NCI-H1694 treated with DMSO at 0.1 percent for 48 hours (cell line): ENCODE measurements at places on chromosomes 5 and 9.

DNA sequence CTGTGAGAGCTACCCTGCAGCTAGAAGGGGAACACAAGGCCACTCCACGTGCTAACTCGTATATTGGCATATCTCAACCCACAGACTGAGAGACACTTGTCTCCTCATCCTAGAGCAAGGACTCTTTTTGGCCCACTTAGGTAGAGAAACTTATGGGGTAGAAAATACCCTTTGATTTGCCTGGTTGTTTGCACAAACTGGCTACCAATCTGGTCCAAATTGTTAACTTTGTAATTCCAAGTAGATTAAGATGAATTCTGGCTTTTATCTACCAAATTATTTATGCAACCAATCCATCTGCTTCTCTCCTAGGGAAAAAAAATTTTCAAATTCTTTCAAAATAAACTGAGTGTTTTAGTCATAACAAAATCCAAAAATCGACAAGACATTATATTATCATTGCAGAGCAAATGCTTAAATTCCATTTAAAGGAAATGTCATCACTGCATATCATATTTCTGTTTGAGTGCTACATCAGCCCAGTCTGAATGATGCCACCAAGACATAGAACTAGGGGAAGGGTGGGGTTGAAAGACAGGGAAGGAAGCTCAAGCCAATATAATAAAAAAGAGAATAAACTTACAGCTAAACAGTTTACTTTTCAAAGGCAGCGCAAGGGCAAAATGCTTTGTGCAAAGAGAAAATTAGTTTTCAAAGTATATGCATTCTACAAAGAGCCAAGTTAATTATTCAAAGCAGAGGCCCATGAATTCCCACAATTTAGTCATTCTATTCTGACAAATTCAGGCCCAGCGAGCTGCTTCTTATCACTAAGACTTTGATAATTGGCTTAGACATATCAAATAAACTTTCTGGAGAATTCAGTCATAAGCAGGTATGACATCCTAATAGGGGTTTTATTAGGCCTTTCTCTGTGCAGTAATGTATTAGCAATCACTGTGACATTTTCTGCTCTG is 198.0 kb downstream of the CAAP1 start:
- no peak for DNase-seq

DNA sequence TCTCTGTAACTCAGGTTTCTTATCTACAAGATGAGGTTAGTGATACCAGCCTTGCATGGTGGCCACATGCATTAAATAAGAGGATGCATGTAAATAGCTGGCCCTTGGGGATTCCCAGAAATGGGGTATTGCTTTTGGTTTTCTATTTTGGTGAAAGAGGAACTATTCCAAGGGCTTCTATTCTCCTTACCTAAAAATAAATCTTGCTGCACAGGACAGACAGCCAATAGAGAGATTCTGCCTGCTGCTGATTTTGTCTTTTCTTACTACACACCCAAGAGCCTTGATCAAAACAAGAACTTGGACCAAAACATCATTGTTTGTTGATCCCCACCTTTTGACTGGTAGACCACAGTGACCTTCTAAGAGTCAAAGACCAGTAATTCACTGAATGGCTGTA is 161.8 kb downstream of the PJA2 start:
- DNase-seq: no peak

DNA sequence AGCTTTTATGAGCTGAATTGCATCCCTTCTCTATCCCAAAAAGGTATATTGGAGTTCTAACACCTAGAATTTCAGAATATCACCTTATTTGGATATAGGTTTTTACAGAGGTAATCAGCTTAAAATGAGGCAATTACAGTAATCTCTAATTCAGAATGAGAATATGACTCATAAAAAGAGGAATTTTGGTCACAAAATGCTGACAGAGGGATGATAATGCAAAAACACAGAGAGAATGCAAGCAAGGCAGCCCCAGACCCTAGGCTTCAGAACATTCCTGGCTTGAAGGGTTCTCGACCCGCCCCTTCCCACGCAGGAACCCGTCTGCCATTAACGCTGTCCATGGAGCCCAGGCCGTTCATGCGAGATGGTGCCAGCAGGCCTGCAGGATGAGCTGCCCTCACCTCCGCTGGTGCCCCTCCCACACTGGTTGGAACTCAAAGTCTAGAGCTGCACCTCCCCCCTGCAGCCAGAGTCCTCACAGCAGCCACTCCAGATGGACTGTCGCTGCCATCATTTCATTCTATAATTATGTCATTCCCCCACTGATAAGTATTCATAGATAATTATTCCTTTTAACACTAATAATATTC is 1173.4 kb upstream of the ACO1 start:
- DNase-seq: no peak

- peak; percentile 4 for DNase-seq
Measured at GRCh38 chr5:61768692-61769281, 436.7 kb downstream of the ZSWIM6 start.

- no peak for DNase-seq
Measured at GRCh38 chr5:4646715-4647375, 493.3 kb upstream of the ADAMTS16 start.

GRCh38 chr9:83623679-83624076 is 735 bp downstream of the IDNK start:
- no peak for DNase-seq

- no peak for DNase-seq
Measured at GRCh38 chr5:117454716-117455212, 880.1 kb upstream of the SEMA6A start.

- no peak for DNase-seq
Measured at GRCh38 chr5:180212363-180213255, 3.6 kb upstream of the RASGEF1C start.

DNA sequence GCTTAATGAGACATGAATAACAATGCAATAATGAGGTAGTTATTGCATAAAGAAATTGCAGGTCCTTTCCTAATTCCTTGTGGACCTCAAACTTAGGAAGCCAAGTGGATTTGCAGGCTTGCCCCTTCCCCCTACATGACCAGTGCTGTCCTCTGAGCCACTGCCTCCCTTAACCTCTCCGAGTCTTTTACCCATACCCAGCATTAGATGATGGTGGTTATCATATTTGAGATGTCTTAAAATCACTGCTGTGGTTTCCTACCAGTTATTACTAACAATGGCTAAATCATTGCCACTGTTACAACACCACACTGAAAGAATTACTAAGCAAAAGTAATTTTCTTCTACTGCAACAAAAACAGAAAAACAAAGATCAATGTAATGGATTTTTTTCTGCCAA is 170.8 kb downstream of the EDIL3 start:
- no peak for DNase-seq

DNA sequence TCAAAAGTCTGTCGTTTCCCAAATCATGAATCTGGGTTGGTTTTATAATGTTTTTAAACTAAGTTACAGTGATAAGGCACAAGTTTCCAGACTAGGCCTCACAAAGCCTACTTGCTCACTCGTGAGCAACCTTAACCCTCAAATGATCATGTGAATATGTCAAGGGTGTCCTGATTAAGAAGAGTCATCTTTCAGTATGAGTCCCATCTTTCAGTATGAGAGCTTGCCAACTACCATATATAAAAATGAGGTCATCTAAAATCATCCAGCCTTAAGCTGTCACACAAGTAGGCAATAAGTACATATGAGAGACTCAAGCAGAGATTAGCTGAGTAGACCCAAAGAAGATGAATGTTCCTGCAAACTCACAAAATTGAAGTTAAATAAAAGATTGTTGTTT is 668.4 kb upstream of the FAM174A start:
- DNase-seq: no peak

GRCh38 chr5:88736494-88736893 is 146.5 kb downstream of the MEF2C start:
- DNase-seq: no peak

DNA sequence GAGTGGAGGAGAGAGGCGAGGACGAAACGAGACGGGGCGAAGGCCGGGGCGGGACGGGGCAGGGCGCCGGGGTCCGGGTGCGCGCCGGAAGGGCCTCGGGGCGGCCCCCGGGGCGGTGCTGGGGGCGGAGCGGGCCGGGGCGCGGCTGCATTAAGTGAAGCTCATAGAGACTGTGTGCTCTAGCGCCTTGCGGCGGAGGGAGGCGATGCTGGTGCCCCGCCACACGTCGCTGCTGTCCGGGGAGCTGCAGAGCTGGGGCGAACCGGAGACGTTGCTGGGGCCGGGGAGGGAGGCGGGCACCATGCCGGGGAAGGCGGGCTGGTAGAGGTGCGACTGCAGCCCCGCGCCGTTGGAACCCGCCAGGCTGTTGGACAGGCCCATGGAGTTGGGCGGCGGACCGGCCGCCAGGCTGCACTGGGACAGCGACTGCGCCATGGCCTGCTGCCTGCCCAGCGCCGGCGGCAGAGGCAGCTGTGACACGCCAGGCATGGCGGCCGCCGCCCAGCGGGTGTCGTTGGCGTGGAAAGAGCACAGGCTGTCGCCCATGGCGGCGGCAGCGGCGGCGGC is 8.3 kb downstream of the OTP start:
- peak; percentile 62 for DNase-seq

DNA sequence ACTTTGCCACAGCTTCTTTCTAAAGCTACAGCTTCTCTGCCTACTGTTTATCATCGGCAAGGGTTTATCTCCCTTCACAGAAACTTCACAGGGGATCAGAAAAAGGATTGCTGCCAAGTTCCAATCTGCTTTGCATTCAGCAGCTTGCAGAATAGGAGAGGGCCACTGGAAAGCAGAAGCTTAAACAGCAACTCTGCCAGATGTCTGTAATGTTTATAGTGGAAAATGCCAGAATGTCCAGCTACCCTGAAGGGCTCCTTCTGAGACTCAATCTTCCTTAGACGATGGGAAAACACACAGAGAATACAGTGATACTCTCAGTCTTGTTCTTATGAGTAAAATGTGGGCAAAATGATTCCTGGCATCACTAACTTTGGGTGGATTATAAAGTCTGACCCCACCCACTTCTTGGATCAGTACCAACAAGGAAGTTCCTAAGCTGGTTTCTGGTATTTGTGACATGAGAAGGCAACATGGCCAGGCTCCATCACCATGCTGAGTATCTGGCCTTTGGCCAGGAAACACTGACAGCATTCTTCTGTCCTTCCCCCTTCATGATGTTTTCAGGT is 19.0 kb downstream of the STOM start:
- peak; percentile 49 for DNase-seq

GRCh38 chr5:111755942-111756381 is 1.0 kb downstream of the NREP start:
- DNase-seq: peak; percentile 77
